ENCODE measurements at places on chromosomes 3 and 15.
A peak's percentile ranks its signal among the peaks of the same experiment; 100 is the strongest.

DNA sequence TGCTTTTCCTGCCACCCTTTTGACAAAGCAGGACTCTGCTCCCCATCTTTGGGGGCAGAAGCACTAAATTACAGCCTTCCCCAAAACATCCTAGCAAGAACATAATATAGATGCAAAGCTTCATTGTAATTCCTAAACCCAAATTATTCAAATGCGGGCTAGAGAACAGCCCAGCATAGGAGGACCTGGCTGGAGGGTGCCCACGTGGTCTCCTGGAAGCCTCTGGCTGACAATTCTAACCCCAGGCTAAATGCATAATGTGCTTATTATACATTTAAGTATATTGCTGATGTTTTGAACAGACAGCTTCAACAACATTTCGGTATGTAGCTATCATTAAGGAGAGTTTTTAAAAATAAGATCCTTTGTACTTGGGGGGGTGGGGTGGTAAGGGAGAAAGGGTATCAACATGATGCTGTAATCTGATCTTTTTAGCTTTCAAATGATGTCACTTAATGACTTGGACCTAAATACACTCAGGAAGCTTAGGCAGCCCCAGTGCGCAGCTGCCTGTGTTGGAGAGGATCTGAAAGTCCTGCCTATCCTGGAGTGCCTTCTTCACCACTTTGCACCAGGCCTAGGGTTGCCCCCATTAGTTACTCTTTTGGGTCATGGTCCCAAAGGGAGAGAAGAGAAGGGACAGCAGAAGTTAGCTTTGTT, 57.2 kb upstream of the USP3 start:
- DNase-seq, result no peak

DNA sequence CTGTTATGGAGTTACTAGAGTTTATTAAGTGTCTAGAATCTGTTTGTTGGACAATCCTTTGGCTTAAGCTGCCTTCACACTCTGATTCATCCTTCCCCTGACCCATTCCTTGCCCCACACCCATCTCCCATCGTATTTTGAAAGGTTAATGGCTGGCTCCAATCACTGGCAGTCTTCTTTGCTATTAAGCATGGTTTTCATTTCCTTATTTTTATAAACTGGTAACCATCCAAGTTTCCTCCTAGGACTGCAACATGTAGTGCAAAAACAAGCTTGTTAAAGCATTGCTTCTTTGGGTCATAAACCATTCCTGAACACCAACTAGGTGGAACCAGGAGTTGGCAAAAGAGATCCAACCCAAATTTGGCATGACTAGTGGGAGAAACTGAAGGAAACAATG, 148.4 kb downstream of the DTWD1 start:
- DNase-seq, result no peak

- no peak for DNase-seq
Measured at GRCh38 chr3:117788506-117788905, 1078.9 kb downstream of the TUSC7 start.

GRCh38 chr3:129386984-129387383, 41.5 kb downstream of the EFCAB12 start:
- no peak for DNase-seq

DNA sequence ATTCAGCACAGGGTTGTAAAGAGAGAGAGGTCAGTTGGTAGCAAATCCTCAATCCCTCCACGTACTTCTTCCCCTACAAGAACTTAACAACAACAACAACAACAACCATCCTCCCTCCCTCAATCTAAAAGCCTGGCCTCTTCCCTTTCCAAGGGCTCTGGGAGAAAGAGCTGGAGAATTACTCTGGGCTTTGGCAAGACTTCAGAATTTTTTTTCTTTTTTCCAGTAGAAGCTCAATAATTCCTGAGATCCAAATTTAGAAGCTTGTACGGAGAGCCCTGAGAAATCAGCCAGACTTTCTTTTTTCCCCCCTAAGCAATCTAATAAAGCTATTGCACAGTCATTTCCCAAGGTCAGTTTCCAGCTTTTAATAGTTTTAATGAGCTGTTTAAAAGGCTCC, 95.8 kb upstream of the CACNA2D3 start:
- peak; percentile 45 for DNase-seq

GRCh38 chr3:111246967-111247760, 175.5 kb downstream of the NECTIN3 start:
- DNase-seq, result no peak

DNA sequence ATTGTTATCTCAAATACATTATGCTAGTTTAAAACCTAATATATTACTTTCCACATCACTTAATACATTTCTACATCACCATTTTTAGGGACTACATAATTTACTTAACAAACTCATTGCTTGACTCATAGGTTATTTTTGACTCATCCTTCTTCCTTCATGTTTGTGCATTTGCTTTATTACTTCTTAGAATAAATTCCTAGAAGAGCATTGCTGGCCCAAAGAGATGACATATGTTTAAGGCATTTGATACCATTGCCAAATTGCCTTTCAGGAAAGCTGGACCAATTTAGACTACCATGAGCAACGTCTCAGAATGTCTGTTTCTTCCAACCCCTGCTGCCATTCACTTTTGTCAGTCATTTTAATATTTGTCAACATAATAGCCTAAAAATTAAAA, 905.8 kb downstream of the IGSF11 start:
- no peak for DNase-seq

DNA sequence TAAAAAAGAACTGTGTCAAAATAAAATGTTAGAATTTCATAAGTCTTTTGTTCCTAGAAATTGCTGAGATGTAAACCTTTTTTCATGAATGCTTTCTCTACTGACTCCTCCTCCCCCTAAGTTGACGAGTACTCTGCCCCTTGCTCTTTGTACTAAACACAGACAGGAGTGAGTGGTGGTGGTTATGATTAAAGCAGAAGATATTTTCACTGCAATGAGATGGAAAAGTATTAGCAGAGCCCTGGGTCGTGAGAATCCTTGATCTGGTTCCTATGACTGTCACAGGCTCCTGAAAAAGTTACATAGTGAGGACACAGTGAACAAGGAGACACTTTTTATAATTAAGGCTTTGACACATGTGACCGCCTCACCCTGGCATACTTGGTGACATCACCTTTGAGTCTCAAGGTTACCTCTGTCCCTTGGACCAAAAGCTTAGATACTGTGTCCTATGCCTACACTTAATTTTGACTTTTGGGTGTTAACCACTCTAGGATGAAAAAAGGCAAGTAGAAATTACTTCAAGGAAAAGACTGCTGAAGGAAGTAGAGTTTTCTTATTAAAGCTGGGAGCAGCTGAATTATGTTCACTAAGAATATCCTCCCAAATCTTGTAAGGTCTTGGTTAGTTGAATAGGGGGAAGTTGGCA, 130.4 kb upstream of the LYSMD4 start:
- DNase-seq, result no peak

DNA sequence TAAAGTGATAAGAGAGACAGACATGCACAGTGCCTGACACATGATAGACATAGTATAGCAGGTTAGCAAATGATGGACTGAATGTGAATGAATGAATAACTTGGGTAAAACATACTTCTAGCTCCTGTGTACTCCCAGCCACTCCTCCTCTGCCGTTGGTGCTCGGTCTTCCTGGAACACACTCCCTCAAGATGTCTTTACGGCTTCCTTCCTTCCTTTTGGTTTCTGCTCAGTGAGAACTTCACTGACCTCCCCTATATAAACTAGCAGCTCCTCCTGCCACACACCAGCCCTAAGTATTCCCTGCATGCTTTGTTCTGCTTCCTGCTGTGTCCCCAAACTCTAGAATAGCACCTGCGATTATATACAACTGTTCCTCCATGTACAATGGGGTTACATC, 50.2 kb downstream of the RAD54L2 start:
- DNase-seq, result no peak

DNA sequence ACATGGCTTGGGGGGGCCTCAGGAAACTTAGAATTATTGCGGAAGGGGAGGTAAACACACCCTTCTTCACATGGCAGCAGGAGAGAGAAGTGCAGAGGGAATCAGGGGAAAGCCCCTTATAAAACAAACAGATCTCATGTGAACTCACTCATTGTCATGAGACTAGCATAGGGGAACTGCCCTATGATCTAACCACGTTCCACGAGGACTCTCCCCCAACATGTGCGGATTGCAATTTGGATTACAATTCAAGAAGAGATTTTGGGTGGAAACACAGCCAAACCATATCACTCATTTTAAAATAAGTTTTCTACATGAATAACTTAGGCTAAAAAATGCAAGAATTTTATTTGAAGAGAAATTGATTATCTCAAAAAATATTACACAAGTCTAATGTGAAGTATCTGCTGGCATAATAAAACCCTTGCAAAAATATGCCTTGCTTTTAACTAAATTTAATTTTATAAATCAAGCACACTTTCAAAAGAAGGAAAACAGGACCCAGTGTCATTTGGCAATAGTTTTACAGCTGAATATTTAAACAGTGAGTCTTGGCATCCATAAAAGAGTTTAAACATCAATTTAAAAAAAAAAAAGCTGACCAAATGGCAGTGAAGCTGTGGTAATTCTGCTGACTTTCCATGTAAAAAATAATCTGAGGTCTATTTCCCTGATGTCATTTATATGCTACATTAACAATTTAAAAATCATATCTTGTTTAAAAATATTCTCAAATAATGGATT, 1057.2 kb downstream of the NAALADL2 start:
- DNase-seq, result no peak

- DNase-seq, result no peak
Measured at GRCh38 chr15:101256757-101257156, 4.9 kb upstream of the CHSY1 start.

GRCh38 chr15:65982627-65983322, 113.5 kb downstream of the RAB11A start:
- no peak for DNase-seq

DNA sequence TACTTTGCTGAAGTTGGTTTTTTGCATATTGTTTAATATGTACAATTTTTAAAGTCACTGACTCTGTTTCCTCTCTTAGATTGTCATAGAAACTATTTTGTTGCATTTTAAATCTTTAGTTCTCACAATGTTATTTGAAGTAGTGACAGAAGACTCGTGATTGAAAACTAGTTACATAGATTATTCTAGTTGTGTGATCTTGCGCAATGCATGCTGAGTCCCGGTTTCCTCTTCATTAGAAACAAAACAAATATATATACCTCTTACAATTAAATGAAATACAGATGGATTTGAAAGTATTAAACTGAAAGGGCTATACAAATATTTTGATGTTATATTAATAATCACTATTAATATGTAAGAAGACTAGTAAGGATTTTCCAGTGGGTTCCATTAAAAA, 333.0 kb downstream of the LPP start:
- DNase-seq, result no peak

- DNase-seq, result no peak
Measured at GRCh38 chr3:103617961-103618360, 1183.1 kb downstream of the ZPLD1 start.

DNA sequence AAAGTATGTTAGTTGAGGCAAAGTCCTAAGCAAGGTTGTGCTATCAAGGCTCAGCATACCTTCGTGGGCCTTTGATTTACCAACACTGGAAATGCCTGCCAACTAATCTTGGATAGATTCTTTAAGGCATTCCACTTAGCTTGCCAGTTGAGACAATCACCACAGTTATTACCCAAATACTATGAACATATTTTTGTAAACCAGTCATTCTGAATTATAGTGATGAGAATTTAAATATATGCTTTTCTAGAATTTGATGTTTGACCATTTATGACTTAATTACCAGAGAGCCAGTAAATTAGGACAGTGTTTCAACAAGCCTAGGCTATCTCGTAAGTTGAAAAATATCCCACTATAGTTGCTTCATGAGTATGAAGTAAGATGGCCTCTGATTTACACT, 15.5 kb downstream of the TRIM59 start:
- DNase-seq, result no peak

DNA sequence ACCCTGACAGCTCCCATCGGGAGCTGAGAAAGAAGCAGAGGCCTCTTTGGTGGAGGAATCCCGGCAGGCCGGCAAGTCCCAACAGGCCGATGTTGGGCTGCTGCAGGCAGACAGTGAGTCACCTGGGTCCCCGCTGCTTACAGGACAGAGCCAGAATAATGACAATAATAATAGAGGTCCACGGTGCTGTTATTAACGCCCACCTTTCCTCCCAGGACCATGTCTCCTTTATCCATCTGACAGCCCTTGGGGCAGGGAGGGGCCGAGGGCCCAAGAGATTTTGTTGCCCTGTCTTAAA, 29.3 kb upstream of the MAGEF1 start:
- DNase-seq, result no peak

GRCh38 chr3:30810625-30811024, 83.8 kb downstream of the GADL1 start:
- DNase-seq, result no peak

DNA sequence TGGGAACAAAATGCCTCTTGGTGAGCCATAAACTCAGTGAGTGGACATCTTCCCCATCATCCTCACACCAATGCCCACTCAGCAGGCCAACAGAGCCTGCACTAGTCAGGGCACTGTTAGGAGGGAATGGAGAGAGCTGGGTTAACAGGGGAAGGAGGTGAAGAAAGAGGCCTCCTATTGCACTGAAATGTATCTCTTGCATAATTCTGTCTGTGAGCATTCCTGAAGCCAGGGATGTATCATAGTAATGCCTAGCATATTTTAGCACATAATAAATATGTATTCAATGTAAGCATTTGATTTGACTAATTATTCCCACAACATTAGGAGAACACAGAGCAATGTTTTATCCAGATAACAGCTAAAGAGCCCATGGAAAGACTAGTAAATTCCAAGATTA, 81.2 kb downstream of the ANO10 start:
- no peak for DNase-seq

DNA sequence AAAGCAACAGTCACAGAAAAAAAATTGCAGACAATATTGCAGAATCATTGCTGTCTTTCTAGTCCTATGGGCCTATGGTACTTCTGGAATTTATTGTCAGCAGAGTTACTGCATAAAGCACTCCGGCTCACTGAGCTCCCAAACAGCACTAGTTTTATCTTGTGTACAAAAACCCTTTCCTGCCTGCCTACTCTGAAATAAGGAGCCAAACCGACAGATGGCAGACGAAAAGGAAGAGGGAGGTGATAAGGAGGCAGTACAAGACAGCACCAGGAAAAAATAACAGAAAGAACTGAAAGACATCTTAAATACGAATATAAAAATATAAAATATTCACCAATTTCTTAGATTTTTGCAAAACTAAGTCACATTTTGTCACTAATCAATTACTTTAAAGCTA, 15.6 kb downstream of the HERC1 start:
- no peak for DNase-seq

- no peak for DNase-seq
Measured at GRCh38 chr3:71312461-71312860, 271.1 kb downstream of the FOXP1 start.

DNA sequence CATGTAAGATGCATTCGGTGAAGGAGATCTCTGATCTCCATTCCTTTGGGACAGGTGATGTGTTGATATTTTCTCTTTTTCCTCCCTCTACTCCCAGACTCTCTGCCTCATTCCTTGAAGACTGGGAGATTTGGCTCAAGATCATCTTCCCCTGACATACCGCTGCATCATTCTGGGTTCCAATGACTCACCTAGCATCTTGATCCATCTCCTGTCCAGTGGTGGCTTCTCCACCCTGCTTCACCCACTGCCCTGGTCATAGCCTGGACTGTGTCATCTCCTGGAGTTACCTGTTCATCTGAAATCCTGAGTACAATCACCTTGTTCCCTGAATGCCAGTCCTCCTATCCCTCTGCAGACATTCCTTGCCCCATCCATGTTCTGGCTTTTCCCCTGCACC, 57.4 kb upstream of the TRAK1 start:
- no peak for DNase-seq
